ENCODE measurements at places on chromosomes 1 and 21. TPM values are rescaled to one million over a fixed set of nuclear protein-coding genes. Genes with fewer than 3 reads are reported as not detected.

Gene LAMC2
- total RNA-seq: 6.7 TPM

Gene NUP210L
- total RNA-seq: not detected

Gene ETV3L
- not detected for total RNA-seq

Gene NBPF20
- 3.6 TPM for total RNA-seq

- DNase-seq: no peak
Observed at GRCh38 chr21:33149181-33149580, 79.2 kb downstream of the OLIG1 start.

DNA sequence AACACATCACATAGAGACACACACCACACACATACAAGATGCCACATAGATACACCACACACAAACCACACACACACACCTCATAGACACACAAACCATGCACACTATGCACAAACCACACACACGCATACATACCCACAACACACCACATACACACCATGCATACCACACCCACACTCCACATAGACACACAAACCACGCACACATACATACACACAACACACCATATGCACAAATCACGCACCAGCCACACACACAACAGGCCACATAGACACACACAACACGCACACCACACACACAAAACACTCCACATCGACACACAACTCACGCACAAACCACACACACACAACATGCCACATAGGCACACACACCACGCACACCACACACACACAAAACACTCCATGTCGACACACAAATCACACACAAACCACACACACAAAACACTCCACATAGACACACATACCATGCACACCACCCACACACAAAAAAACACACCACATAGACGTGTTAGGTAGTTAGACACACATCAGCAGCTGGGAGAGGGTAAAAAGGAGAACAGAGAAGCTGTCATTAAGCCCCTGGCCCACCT, 49.5 kb upstream of the SLC19A1 start:
- DNase-seq: no peak

DNA sequence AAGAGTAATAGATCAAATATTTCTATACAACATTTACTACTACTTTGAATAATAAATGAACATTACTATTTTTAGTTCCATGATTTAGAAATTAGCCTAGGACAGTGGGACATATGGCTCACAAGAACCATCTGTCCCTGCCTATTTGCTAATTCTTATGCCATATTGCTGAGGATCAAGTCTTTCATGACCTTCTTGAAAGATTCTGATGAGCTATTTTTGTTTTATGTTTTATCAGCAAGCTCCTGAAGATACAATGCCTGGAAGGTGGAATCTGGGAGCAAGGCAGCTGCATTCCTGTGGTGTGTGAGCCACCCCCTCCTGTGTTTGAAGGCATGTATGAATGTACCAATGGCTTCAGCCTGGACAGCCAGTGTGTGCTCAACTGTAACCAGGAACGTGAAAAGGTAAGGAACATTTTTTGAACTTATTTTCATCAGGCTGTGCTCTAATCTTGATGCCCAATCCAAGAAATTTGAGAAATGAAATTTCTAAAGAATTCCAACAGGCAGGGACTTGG, 326.7 kb downstream of the PAPPA2 start:
- no peak for DNase-seq

- no peak for DNase-seq
Observed at GRCh38 chr1:107604825-107605224, 360.2 kb downstream of the VAV3 start.

DNA sequence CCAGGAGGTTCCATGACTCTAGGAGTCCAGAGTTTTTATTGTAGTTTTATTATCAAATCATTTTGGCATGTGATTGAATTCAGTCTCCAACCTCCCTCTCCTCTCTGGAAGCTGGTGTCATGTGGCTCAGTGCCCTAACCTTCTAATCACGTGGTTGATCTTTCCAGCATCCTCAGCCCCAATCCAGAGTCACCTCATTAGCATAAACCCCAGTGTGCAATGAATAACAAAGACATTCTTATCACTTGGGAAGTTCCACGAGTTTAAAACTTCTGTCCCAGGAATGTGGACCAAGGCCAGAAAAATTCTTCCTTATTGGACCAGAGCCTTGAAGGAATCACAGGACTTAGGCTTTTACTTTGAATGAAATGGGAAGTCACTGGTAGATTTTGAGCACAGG, 52.2 kb downstream of the KIRREL1 start:
- DNase-seq: no peak

- DNase-seq: no peak
Observed at GRCh38 chr1:15485636-15486035, 9.7 kb downstream of the CELA2B start.

GRCh38 chr1:41619511-41620364, 135.3 kb upstream of the EDN2 start:
- no peak for DNase-seq

All from body of pancreas (tissue), 4 donors.